Hematopoietic multipotent progenitor cell treated with erythropoietin and hydrocortisone succinate and interleukin-3 and kit ligand, for 15 days (in vitro differentiated cells): ENCODE measurements at places on chromosomes 12 and 14.

DNA sequence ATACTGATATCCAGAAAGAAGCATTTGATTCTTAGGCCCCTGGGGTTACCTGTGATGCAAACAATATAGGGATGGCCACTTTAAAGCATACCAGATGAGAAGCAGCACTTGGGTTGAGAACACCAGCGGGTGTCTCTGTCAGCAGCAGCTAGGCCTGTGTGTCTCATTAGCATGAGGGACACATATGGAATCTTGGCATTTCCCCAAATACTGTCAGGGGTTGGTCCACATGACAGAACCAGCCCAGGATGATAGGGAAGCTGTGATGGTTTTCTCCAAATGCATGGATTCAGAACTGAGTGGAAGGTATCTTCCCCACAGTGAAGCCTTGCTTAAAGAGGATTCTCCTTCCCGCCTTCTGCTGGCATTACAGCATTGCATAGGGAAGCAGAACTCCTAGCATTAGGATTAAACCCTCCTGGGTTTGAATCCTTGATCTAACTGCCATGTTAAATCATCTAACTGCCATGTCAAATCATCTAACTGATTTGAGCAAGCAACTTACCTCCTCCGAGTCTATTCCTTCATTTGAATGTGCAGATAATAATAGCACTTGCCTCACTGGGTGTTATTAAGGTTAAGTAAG lies 111.5 kb upstream of the WSCD2 start:
- no peak for DNase-seq

- DNase-seq, result no peak
These were observed 132.1 kb downstream of the ANKS1B start for GRCh38 chr12:99852666-99853065.

DNA sequence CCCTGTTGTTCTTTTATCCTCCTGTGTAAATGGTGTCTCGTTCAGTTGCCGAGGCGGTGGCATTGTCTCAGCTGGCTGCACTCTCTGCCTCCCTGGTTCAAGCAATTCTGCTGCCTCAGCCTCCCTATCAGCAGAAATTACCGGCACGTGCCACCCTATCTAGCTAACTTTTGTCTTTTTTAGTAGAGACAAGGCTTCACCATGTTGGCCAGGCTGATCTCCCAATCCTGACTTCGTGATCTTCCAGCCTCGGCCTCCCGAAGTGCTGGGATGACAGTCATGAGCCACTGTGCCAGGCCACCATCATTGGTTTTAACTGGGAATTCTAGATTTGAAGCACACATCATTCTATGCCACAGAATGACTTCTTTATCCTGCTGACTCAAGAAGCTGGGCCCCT lies 175.3 kb upstream of the ALG10B start:
- no peak for DNase-seq

DNA sequence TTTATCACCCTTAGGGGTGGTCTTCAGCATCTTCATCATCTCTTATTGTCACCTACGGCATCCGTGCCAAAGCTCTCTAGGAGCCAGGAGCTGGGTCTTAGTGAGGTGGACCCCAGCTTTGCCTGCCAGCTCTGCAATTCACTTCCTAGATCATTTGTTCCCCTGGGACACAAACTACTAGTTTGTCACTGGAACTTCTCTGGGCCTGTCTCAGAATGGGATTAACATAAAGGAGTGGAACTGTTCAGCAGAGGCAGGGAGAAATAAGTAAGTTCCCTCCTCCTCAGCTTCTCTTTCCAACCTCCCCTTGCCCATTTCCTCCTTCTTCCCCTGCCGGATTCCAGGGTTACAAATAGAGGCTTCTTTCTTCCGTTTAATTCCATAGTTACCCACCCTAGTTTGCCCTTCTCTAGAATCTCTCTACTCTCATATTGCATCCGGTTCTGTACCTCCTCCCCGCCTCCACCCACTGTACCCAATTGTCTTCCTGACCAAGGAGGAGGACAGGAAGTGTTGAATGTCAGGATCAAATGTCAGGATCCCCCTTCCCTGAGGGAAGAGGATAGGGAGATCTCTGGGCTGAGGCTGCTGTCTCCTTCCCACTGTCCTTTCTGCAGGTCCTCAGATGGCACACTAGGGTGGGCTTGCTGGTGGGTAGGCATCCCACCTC lies 25.0 kb downstream of the LARP4 start:
- no peak for DNase-seq

DNA sequence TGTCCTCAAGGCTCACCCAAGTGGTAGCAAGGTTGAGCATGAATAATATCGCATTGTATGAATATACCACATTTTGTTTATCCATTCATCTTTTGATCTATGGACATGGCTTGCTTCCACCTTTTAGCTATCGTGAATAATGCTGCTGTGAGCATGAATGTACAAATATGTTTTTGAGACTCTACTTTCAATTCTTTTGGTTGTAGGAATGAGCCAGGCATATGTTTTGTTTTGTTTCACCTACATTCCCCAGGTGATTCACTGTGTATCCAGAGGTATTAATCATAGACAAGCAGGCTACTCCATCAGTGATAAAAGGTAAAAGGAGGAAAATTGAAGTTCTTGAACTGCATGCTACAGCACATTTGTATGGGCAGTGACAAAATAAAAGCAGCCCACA lies 35.8 kb downstream of the CDKL1 start:
- no peak for DNase-seq

GRCh38 chr12:1091350-1091749 lies 100.3 kb downstream of the ERC1 start:
- no peak for DNase-seq

DNA sequence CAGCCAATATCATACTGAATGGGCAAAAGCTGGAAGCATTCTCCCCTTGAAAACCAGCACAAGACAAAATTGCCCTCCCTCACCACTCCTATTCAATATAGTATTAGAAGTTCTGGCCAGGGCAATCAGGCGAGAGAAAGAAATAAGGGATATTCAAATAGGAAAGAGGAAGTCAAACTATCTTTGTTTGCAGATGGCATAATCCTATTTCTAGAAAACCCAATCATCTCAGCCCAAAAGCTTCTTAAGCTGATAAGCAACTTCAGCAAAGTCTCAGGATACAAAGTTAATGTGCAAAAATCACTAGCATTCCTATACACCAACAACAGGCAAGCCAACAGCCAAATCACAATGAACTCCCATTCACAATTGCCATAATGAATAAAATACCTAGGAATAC lies 21.0 kb upstream of the ANP32D start:
- no peak for DNase-seq

GRCh38 chr14:66140213-66140918 lies 345.8 kb upstream of the CCDC196 start:
- DNase-seq, result no peak

- DNase-seq, result peak; percentile 10
These were observed 11.8 kb upstream of the WSCD2 start for GRCh38 chr12:108117163-108117849.

DNA sequence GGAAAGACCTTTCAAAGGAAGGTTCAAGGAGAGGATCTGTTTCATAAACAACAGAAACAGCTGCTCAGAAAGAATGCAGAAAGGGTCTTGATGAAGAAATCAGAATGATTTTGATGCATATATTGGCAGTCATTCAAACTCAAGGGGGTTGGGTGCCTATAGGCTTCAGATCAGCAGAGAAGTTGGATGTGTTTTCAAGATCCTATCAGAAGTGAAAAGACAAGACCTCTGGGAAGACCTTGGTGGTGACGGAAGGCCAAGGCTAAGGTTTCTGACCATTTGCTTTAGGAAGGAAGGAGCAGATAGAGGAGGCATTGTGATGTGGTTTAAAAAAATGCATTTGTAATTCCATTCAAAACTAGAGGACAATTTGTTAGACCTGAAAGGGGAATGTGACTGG lies 15.2 kb upstream of the PTPRB start:
- no peak for DNase-seq
